ENCODE measurements at places on chromosomes 6 and 20.

DNA sequence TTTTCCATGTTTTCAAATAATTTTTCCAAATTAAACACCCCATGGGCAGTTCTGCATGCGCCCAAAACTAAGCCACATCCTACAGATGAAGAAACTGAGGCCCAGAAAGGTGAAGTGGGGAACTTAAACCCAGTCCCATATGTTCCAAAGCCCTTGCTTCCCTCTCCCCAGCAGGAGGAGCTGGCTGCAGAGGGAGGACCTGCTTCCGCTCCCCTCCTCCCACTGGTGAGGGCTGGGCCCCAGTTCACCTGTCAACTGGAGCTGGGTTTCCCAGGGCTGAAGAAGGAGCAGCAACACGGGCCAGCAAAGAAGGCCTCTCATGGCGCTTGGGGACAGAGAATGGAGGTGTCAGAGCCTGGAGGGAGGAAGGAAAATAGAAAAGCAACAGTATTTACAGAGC lies 1.4 kb upstream of the RBPJL start:
- ATAC-seq, result no peak

GRCh38 chr6:5898563-5898962 lies 108.2 kb downstream of the NRN1 start:
- no peak for ATAC-seq

DNA sequence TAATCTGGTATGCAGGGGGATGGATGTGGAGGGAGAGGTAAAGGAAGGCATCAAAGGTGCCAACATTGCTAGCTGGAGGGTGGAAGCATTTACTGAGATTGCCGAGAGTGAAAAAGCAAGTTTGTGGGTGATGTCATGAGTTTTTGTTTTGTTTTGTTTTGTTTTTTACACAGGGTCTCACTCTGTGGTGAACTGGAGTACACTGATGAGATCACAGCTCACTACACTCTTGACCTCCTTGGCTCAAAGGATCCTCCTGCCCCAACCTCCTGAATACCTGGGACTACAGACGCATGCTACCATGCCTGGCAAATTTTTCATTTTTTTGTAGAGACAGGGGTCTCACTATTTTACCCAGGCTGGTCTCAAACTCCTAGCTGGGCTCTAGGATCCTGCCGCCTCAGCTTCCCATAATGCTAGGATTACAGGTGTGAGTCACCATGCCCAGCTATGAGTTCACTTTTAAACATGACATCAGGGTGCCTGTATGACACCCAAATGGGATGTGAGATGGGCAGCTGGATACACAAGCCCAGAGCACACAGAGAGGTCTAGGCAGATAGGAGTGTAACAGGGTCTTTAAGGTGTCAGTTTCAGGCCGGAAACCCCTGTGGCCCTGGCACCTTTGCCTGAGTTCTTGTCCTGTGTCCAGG lies 35.1 kb upstream of the HMGA1 start:
- ATAC-seq, result no peak

GRCh38 chr6:5850848-5851255 lies 155.9 kb downstream of the NRN1 start:
- no peak for ATAC-seq

- no peak for ATAC-seq
Measured at GRCh38 chr6:56806368-56806767, 148.5 kb upstream of the BEND6 start.

DNA sequence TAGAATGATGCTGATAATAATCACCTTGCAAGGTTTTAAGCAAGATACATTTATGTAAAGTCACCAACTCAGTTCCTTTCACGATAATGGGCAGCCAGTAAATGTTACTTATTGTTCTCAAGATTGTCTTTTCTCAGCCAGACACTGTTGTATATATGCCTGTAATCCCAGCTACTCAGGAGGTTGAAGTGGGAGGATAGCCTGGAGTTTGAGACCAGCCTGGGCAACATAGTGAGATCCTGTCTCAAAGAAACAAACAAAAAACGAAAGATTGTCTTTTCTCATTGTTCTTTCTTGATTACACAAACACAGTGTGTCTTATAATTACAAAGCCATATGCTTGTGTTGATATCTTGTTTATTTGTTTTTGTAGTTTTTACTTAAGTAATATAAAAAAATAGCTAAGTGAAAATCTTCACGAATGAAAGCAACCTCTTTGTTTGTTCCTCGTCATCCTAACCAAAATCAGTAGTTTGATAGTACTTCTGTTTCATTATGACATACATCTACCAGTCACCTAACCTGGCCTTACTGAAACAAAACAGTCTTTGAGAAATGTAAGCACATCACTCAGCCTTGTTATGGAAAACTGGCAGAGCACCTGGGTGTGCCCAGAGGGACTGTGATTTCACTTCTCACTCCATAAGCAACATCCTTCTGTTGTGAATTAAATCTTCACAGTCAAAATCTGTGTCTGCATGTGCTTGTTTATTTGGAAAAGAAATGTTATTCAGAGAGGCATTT lies 436.2 kb upstream of the SOX4 start:
- ATAC-seq, result no peak

DNA sequence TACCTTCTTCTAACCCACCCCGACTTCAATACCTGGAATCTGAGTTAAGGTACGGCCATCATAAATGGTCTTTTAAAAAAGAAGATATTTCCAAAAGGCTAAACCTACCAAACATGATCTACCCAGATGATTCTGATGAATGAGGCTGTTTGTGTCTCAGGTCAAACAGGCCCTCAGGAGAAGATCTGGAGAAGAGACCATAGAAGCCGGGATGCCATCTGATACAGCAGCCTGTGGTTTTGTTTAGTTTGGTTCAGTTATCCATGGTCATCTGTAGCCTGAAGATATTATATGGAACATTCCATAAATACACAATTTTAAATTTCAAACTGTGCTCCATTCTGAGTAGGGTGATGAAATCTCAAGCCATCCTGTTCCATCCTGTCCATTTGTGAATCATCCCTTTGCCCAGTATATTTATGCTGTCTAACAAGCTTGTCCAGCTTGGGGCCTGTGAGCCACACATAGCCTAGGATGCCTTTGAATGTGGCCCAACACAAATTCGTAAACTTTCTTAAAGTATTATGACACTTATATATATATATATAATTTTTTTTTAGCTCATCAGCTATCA lies 4.0 kb upstream of the CAP2 start:
- no peak for ATAC-seq

DNA sequence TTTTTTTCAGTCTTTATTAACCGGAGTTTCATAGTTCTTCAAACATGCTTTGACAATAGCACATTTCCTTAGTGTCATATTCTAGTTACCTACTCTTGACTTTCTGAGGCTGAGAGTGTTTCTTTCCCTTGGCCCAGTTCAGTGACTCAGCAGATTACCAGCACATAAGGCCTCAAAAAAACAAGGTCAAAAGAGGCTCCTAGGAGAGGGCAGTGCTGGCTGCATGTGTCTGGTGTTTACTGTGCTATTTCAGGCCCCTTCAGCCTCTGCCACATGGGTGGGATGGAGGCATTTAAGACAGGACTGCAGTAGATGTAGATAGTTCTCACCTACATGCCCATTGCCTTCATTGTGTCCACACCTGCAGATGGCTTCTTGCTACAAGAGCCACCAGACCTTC lies 198.2 kb upstream of the SSTR4 start:
- no peak for ATAC-seq

- no peak for ATAC-seq
Measured at GRCh38 chr6:39568896-39569295, 156.3 kb downstream of the KIF6 start.

DNA sequence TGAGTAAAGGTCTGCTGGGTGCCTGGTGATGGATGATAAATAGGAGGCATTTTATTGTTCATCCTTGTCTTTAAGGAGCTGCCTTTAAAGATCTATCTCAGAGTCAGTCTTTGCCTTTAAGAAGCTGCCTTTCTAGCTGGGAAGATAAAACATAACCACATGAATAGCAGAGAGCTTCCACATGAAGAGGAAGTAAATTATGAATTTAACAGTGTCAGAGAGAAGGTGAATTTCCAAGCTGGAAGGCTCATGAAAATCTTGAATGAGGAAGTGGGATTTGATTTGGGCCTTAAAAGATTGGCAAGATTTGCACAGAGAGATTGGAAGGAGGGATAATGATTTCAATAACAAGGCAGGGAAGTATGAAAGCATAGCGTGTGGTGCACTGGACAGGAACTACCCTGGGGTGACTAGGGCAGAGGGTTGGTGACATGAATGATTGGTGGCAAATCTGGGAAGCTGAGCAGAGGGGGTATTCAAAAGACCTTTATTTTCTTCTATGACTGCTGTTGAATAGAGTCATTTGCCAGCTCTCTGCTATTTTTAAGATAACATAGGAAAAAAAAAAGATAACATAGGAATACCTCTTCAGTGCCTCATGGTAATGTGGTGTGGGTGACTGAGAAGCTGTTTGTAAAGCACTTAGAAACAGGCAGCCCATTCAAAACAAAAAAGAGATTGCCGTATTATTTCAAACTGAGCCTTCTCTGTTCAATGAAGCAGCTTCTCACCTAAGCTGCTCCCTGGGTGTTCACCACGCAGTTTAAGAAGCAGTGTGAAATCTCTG lies 591.6 kb downstream of the PKHD1 start:
- no peak for ATAC-seq

DNA sequence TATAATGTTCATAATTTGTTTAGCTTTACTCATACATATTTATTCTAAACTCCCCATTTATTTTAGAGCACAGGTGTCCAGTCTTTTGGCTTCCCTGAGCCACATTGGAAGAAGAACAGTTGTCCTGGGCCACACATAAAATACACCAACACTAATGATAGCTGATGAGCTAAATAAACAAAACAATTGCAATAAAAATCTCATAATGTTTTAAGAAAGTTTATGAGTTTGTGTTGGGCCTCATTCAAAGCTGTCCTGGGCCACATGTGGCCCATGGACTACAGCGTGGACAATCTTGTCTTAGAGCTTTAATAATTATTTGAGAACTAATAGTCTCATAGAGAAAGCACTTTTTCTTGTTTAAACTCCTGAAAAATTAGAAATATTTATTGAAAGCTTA lies 131.3 kb downstream of the MYO6 start:
- ATAC-seq, result no peak

DNA sequence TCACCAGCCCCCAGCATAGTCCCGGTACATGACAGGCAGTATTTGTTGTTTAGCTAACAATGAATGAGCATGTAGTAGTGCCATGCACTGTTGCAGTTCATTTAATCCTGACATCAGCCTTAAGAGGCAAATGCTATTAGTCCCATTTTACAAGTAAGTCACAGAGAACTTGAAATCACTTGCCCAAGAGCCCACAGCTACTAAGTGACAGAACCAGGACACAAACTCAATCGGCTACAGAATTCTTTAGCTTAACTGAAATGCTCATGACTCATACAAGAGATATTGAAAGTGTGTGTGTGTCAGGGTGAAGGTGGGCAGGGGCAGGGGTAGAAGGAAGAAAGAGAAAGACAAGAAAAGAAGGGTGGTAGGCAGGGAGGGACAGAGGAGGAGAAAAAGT lies 52.7 kb downstream of the UNC5CL start:
- no peak for ATAC-seq

GRCh38 chr6:97524811-97525210 lies 241.8 kb upstream of the MMS22L start:
- no peak for ATAC-seq

DNA sequence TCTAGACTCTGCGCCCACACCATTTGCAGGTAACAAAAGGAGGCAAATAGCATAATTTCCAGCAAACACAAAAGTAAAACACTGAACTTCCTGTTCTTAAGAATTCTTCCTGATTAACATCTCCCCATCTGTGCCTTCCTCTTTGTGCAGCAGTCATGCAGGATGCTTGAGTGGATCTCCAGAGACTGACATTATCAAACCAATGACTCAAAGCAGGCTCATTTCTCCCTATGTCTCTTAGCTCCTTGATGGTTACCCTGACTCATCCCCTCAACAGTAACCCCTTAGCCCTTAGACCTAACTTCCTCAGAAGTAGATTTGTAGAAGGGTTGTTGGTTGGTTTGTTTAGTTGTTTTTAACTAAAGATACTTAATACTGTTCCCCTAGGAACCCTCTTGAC lies 137.0 kb upstream of the RIN2 start:
- ATAC-seq, result no peak

DNA sequence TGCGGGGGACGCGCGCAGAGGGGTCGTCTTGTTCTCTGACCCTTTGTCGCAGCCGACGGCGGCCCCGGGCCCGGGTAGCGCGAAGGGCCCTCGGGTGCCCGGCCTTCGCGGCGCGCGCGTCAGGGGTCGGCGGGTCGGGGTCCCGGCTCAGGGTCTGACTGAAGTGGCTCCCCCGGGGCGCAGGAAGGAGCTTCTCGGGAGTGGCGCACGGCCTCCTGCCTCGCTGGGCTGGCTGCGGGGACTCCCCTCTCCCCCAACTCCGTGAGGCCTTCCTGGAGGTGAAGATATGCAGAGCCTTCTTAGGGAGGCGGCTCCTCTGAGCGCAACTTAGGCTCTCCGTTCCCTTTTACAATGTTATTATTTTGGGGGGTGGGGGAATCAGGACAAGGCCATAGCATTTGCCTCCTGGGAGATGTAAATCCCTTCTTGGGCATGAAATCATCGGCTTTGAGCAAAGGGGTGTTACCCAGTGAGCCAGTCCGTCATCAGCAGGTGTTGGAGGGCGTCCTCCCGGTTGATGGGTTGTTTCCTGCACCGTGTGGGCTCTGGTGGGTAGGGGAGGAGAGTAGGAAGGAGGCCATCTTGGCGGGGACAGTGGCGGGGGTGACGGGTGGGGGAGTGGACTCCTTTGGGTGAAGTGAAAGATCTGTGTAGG lies 523 bp downstream of the CDS2 start:
- ATAC-seq, result no peak

Measured in gastroesophageal sphincter (tissue), 4 donors.